Activated CD8-positive, alpha-beta memory T cell treated with anti-CD3 and anti-CD28 coated beads for 4 hours (primary cell): ENCODE measurements at places on chromosomes 6 and 20.

DNA sequence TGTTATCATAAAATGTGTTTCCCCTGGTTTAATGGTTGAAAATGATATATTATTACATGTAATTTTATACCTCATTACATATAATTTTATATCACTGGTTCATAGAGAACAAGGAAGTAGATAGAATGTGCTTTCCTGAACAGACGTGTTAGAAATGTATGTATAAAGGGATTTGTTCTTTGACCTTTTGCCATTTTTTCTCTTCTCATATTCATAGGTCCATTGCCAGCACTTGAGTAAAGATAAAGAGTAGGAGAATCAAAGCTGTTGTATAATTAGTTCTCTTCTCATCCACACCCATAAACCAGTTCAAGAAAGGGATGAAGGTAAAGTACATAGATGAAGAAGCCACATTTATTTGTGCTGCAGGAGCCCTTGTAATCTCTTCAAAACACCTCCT is 46.7 kb downstream of the RNF217 start:
- no peak for DNase-seq

GRCh38 chr6:10403385-10404106 is 11.3 kb downstream of the TFAP2A start:
- no peak for DNase-seq

DNA sequence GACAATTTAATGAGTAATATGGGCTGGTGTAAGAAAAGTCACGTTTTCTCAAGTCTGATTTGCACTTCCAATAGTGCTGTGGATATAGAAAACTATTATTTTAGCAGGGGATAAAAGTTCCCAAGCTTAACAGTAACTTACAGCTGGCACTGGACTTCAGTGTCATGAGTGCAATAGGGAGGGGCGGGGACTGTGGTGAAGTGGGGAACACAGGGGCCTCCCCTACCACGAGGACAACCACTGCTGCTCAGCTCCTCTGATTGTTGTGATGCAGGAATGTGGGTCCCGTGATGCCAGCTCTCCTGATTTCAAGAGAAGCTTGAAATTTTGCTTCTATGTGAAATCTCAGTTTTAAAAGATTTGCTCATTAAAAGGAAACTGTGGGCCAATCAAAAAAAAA is 24.0 kb downstream of the SLC13A3 start:
- no peak for DNase-seq

DNA sequence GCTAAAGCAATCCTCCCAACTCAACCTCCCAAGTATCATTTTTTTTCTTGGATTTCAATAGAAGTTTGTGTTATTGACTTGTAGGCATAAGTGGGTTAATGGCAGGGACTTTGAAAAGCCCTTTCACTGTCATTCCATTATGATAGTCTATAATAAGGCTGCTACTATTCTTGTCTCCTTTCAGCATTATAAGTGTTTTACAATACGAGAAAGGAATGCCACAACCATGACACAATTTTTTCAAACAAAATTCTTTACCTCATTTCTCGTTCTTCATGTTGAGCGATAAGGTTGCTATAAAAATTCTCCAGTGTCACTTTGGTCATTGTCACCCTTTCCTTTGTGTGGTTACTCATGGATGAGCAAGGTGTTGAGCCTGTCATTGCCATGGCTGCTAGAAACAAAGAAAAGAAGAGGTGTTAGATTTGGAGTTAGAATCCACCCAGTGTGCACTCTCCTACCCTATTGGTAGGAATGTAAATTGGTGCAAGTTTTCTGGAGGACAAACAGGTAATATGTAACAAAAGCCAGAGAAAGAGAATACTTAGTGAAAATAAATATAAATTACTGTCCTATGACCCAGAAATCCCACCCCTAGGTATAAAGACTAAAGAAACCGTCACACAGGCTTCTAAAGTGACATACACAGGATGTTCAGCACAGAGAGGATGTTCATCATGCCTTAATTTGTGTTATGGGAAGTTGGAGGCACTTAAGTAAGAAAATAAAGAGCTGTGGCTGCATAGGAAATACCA is 7.3 kb downstream of the STK38 start:
- no peak for DNase-seq

DNA sequence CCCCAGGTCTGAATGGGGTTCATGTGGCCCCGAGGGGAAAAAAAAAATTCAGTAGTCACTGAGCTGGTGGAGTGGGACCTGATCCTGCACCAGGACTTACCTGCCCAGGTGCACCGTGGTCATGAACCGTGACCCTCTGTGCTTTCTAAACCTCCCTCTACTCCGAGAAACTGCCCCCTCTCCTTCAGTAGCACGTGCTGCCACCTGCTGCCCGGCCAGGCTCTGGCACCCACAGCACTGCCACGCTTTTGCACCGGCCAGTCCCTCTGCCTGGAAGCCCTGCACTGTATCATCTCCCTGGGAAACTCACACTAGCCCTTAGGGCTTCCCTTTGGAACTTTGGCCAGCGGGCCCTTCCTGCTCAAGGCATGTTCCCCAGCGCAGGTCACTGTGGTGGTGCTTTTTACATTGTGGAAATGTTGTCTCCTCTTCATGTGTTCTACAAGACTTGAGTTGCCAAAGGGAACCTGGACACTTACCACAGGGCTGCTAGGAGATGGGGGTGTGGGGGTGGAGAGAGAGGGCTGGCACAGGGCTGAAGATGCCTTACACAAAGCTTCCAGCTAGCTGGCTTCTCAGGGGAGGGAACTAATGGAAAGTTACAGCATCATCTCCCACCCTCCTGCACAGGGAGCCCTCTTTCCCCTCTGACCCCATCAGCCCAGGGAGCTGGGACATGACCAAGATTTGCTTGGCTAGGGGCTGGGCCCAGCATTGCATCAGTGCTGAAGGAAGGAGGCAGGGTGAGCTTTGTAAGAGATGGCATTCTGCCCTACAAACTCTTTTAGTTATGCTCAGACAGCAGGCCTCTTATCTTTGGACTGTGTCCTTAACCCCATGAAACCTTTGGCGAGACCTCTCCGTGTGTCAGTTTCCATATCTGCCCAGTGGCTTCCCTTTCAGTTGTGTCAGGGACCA is 2.5 kb upstream of the PTPRT start:
- DNase-seq: no peak

DNA sequence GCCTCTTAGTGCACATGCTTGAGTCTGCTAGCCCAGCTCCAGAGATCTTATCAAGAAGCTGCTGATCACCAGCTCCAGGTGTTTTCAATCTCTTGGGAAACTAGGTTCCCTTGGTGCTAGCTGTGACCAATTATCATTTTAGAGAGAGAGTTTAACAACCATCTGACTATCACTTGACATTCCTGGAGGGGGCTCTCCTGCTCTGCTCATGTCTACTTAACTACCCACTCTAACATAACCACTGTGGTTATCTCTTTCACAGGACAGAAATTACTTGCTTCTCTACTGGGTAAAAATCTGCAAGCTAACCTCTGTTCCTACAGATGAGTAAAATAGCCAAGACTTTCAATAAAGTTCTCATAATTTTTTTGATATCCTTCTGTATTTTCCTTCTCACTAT is 823.4 kb upstream of the GJE1 start:
- no peak for DNase-seq

- DNase-seq: no peak
Measured at GRCh38 chr6:14499841-14500240, 382.3 kb downstream of the CD83 start.

DNA sequence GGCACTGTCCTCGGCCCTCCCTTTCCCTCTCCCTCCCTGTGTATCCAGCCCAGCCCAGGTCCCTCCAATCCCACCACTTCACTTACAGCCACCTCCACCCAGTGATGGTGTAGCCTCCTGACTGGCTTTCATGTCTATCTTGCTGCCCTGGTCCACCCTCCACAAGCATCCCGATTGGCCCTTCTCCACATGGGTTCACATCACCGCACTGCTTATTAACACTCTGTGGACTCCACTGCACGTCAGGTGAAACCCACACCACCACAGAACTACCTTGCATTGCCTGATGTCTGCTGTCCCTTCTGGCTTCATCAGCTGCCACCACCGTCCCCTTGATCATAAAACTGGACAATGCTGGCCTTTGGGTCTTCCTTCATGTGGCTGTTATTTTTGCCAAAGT is 220.4 kb upstream of the ARID1B start:
- no peak for DNase-seq

DNA sequence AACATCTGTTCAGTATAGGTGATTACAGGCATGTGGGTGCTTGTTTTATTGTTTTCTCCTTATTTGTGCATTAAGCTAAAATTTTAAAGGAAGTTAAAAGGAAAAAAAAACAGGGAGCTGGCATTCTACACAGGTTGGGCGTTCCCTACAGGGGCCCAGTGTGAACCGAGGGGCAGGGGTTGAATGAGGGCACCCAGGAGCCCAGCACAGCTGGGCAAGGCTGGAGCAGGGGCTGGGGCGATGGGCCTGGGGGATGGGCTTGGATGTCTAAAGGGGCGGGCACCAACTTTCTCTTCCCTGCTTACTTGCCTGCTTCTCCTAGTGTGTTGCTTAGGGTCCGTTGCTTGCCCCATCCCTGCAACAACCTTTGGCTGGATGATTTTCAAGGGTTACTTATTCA is 230.2 kb upstream of the RNF24 start:
- DNase-seq: no peak

GRCh38 chr6:10854922-10855632 is 16.7 kb upstream of the MAK start:
- no peak for DNase-seq

- DNase-seq: no peak
Measured at GRCh38 chr20:63501818-63502670, 3.2 kb upstream of the EEF1A2 start.

- no peak for DNase-seq
Measured at GRCh38 chr6:80488190-80488589, 381.7 kb downstream of the BCKDHB start.

DNA sequence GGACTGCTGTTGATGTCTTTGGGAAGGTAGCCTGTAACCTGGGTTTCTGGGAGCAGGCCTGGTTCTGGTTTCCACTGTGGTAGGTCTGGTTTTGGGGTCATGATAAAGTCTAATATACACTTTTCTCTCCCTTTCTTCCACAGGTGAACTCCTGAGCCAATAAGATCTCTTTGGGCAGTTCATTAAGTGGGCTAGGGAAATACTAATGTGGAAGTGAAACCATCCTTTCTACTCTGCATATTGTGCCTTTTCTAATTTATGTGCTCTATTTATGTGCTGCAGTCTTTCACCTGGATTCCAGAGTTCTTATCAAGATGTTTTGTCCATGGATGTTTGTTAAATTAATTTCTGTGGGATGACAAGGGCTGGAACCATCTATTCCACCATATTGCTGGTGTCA is 165.7 kb upstream of the PTPRK start:
- DNase-seq: no peak

DNA sequence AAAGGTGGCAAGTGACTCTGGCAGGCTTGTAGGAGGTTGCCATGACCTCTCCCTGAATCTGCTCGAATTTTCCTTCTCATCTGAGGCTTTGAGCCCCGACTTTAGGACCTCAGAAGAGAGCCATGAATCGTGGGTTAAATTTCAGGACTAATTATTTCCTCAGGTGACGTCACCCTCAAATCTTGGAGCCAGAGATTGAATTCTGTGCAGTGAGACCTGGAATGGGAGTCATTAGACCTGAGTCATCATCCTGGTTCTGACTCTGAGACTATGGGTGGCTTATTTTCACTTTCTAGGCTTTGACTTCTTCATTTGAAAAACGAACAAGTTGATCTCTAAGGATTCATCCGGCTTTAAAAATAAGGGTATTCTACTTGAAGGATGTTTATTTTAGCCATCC is 48.5 kb upstream of the PDYN start:
- no peak for DNase-seq

DNA sequence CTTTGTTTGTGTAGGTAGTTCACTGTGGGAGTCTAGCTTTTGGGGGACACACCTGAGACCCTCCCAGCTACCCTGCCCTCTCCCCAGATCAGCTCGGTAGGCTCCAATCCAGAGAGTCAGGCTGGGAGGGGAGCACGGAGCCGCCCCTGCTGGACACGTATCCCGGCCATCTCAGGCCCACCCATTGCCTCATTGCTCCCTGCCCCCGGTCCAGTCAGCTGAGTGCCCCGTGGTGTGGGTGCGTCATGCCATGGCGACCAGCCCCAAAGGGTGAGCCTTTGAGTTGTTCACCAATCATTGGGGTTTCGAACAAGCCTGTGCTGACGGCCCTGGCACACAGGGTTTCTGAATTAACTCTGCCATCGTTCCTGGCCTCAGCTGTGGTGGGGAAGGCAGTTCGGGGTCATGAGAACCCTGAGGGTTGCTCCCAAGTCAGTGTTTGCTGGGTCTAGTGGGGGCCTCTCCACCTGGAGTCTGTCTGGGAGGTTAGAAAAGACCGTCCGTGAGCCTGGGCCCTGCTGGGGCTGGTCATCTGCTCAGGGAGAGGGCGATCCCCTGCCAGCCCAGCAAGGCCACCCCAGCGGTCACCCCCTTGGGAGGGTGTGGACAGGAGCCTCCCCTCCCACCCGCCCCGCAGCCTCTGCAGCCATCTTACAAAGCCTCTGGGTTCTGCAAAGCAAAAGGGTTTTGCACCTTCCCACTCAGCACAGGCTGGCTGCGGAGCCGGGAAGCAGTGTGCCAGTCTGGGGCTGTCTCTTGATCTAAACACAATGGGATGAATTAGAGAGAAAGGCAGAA is 34.5 kb downstream of the NTSR1 start:
- no peak for DNase-seq

GRCh38 chr20:64101731-64102621 is 5.4 kb downstream of the NPBWR2 start:
- DNase-seq: no peak

GRCh38 chr6:15336900-15337560 is 91.2 kb downstream of the JARID2 start:
- no peak for DNase-seq

GRCh38 chr6:57224769-57225515 is 2.8 kb upstream of the RAB23 start:
- no peak for DNase-seq

GRCh38 chr6:27059621-27060425 is 187.7 kb upstream of the PRSS16 start:
- DNase-seq: no peak

GRCh38 chr6:158548418-158549161 is 11.3 kb upstream of the TMEM181 start:
- no peak for DNase-seq

- DNase-seq: peak; percentile 9
Measured at GRCh38 chr6:25404693-25405169, 125.6 kb downstream of the CARMIL1 start.

DNA sequence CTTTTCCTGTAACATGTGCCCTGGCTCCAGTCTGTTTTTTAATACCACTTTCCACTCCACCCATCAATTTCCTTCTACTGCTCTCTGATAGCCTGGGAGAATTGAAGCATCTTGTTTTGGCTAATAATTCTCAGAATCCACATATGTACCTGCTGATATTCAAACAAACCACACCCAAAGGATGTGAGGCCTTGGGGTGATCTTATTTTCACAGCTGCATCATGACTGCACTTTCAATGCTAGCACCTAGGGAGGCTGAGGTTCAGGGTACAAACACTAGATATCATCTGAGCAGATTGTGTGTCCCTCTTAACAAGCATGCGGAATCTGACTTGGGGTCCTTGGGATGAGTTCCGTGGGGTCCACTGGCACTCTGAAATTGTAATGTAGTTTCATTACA is 12.7 kb downstream of the FNDC1 start:
- no peak for DNase-seq

- DNase-seq: no peak
Measured at GRCh38 chr6:113277111-113277510, 580.0 kb upstream of the MARCKS start.

GRCh38 chr20:52004018-52004417 is 187.6 kb downstream of the ZFP64 start:
- no peak for DNase-seq

GRCh38 chr6:91653076-91653723 is 1066.3 kb upstream of the MAP3K7 start:
- no peak for DNase-seq

GRCh38 chr6:159595173-159595572 is 97.9 kb downstream of the SOD2 start:
- no peak for DNase-seq
